CD4-positive, alpha-beta T cell treated with Interleukin-21 for 1 hour (primary cell): ENCODE measurements at places on chromosomes 16 and 17.

- DNase-seq: no peak
Observed at GRCh38 chr17:65023791-65024190, 32.7 kb downstream of the GNA13 start.

DNA sequence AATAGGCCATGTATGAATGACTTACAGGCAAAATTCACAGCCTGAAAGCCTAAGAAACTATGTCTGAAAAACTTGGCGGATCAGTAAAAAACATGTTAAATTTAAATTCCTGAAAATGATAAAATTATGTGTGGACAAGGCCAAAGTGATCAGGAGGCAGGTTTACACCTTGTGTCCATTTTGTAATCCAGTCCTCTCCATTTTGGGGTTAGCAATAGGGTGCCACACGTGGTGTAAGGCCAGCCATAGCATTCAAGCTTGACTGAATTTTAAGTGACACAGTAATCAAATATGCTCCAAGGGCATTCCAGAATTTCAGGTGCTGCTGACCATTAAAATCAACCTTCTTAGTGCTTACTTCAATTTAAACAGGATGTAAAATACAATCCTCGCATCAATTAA lies 2.7 kb downstream of the RNF43 start:
- no peak for DNase-seq

- no peak for DNase-seq
Observed at GRCh38 chr17:77607606-77608005, 350.9 kb upstream of the TNRC6C start.

GRCh38 chr17:19398301-19399181 lies 11.6 kb upstream of the MFAP4 start:
- DNase-seq: no peak

DNA sequence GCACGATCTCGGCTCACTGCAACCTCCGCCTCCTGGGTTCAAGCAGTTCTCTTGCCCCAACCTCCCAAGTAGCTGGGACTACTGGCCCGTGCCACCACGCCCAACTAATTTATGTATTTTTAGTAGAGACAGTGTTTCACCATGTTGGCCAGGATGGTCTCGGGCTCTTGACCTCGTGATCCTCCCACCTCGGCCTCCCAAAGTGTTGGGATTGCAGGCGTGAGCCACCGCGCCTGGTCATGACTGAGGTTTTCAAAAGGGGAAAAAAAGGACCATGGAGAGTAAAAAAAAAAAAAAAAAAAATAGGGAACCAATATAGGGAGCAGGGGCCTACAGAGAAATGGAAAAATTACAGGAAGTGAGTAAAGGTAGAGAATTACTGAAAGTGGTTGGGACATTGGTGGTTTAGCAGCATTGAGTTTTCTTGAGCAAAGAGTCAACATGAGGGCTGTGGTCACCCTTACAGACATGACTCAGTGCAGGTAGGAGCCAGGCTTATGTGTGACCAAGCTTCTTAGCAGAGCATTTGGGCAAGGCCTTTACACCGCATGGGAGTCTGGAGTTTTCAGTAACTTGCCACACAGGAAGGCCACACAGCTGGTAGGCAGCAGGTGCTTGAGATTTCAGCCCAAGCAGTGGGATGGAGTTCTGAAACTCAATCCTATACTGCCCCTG lies 447.3 kb downstream of the HS3ST3B1 start:
- DNase-seq: no peak
